Esophagus mucosa (tissue), 1 donor: ENCODE measurements at places on chromosomes 4 and X.

- ATAC-seq: no peak
Observed at GRCh38 chrX:137695417-137695816, 129.5 kb downstream of the ZIC3 start.

- ATAC-seq: no peak
Observed at GRCh38 chr4:42523066-42523718, 125.9 kb downstream of the SHISA3 start.

DNA sequence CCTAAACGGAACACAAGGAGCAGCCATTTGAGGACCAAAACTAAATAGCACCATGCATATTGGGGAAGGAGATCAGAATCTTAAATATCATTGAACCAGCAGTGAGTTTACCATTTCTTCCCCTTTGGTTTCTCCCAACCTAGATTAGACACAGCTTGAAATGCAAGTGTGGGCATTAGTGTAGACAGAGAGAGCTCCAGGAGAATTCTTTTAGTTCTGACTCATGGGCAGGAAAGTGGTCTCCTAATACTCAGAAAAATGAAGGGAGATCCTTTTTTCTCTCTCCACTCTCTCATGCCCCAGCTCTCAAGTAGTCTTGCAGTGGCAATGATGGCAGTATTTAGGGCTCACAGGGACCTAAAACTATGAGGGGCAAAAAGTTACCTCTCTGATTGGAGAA is 567.9 kb downstream of the INPP4B start:
- no peak for ATAC-seq

DNA sequence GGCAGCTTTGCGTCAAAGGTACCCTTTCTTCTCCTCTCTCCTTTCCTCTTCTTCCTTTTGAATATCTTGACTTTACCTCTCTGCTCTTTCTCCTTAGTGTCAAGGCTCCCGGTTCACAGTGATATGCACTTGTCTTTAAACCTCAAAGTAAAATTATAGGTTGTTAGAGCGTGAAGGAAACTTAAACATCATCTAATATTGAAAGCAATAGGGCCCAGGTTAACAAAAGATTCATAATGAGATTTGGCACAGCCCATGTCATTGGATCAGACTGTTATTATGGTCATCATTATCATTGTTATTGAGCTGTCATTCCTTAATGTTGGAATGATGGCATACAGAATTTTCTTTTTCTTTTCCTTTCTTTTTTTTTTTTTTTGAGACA is 32.5 kb downstream of the FTHL17 start:
- no peak for ATAC-seq

DNA sequence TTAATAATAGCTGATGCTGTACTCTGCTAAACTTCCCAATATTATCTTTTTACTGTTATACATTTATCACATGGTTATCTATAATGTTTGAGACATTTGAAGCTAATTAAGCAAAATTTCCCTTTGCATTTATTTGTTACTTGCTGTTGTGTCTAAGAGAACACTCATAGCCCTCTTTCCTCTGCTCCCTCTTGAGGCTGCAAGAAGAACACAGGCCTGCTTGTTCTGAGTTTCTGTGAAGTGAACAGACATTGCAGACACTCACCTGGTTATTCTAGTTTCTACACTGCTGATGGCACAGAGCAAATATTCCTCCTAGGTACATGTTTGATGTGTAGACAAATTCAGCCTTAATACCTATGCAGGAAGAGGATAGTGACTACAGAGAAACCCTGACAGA is 367.8 kb downstream of the GASK1B start:
- ATAC-seq: no peak

- ATAC-seq: peak; percentile 61
Observed at GRCh38 chr4:181581983-181582382, 661.2 kb upstream of the TENM3 start.

- no peak for ATAC-seq
Observed at GRCh38 chr4:185398618-185399017, 2.0 kb downstream of the ANKRD37 start.

DNA sequence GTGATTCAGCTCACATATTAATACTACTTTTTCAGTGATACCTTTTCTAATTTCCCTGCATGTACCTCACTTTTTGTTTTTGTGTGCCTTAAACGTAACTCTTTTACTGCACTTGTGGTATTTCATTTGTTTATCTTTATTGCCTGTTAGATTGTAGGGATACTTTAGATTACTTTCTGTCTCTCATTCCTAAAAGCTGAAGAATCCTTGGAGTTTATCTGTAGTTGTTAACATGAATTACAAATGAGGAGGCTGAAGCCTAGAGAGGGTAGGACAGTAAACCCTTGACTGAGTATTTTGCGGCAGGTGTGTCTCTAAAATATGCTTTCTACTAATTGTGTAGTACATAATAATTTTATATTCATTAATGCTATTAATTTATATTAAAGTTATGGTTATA is 34.9 kb downstream of the BMP2K start:
- ATAC-seq: no peak

GRCh38 chr4:116150152-116150551 is 935.2 kb downstream of the TRAM1L1 start:
- no peak for ATAC-seq
